ENCODE measurements at places on chromosomes 2 and 18.
A peak's percentile ranks its signal among the peaks of the same experiment; 100 is the strongest.

- DNase-seq = peak; percentile 79
These were observed 1.3 kb upstream of the CYP26B1 start for GRCh38 chr2:72148837-72149555.

DNA sequence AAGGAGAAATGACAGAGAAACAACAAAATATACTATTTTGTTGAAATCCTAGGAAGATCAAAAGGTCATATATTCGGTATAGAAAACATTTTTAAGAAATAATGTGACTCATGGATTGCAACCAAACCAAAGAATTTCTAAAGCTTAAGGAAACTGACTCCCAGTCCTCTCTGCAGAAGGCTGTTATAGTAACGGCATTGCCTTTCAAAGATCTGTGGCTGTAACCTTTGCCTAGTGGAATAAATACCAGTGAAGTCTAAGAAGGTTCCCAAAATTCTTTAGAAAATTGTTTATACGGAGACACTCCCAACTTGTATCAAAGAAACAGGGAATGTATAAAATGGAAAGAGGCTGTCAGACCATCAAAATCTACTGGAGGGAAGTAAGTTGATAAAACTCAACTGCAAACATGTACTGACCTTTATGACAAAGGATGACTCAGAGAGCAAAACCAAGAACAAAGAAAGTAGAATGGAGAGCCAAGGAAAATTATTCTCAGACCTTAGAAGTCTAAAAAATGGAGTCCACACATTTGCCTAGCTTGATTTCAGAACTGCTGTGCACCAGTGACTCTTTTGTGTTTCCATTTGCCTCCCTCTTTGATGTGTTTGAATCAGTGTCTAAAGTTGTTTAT lies 48.6 kb upstream of the FSIP2 start:
- no peak for DNase-seq

GRCh38 chr18:52933356-52933755 lies 593.4 kb downstream of the DCC start:
- DNase-seq = no peak

DNA sequence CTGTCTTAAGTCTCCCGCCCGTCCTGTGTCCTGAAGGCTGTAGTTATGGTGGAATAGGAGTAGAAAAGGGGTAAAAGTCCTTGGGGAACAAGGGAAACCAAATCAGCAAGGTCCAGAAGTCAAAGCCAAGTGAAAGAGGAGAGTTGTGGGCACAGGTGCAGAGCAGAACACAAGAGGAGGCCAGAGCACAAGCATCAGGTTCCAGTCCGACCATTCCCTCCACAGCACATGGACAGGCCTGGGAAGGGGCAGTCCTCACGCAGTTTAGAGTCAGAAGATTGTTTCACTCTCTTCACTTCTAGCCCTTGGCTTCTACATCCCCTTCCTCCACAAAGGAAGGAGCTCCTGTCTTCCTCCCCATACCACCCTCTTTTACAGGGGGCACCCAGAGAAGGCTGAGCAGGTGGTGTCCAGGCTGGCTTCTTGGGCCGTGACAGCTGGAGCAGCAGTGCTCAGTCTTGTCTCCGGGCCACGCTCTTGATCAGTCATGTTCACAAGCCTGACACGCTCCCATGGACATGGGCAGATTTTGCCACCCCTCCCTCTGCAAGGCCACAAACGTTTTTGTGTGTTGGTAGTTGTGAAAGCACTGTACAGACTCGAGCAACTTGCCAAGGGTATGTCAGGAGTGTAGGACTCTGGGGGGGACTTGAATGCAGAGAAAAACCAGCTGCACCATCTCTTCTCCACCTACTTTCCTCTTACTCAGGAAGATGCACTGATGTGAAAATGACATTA lies 138.5 kb upstream of the DAPL1 start:
- DNase-seq = no peak

DNA sequence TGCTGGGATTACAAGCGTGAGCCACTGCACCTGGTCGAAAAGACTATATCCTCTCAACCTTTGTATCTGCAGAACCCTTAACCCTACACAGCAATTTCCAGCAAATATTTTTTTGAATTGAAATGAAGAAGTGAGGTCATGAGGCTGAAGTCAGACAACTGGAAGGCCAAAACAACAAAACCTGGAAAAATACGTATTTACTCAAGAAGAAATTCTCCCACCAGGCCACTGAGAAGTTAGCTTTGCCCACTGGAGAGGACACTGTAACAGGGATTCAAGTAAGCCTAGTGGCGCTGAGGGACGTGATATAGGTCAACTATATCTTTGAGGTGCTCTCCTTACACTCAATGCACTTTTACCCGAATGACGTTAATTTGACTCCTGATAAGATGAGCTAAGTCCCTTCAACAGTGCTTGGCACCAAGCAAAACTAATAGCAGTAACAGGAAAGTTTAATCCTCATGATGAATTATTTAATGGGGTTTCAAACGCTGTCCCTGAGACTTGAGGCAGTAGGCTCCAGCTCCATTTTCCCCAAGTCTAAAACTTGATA lies 1.9 kb downstream of the HDLBP start:
- DNase-seq = no peak

GRCh38 chr2:23824777-23825212 lies 102.1 kb downstream of the ATAD2B start:
- no peak for DNase-seq

DNA sequence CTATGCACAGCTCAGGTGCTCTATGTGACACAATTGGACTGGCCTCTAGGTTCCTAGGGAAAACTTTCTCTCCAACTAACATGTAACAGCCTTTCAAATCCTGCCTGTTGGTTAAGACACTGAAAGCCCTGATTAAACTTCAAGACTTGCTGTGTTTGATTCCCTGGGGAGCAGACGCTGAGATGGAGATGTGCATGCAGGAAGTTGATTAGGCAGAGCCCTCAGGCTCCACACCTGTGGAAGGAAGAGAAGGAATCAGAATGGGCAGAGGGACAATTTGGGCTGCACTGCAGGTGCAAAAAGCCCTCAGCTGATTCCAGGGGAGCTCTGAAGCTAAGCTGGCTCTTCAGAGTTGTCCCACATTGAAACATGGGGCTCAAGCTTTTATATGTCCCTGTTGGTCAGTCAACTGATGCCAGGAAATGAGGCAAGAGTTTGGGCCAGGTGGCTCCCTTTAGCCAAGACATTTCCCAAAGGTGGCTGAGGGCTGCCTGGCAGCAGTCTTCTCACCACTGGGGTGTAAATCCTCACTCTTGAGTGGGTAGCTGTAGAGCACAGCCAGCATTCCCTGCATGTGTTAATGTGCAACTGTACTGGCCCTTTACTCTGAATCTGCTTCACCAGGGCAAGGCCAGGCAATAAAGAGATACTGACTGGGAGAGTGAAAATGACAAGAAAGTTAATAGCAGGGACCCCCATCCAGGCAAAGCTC lies 199.5 kb upstream of the DDX18 start:
- no peak for DNase-seq

DNA sequence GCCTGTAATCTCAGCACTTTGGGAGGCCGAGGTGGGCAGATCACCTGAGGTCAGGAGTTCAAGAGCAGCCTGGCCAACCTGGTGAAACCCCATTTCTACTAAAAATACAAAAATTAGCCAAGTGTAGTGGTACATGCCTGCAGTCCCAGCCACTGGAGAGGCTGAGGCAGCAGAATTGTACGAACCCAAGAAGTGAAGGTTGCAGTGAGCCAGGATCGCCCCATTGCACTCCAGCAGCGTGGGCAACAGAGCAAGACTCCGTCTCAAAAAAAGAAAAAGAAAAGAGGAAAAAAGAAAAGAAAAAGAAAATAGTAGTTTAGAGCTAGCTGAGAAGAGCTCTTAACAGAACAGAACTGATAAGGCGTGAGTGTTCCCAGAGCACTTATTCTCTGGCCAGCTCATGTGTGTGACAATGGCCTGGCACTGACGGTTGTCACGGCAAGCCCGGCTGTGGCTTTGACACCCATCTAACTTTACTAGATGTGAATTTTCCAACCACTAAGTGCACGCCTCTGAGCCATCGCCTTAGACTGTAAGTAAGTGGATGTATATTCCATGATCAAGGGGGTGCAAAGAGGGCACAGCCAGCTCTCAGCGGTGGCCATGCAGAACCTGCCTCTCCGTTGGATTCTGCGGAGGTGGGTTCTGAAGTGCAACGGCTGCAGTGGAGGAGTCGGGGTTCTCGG lies 80.0 kb downstream of the ZNF516 start:
- DNase-seq = no peak

DNA sequence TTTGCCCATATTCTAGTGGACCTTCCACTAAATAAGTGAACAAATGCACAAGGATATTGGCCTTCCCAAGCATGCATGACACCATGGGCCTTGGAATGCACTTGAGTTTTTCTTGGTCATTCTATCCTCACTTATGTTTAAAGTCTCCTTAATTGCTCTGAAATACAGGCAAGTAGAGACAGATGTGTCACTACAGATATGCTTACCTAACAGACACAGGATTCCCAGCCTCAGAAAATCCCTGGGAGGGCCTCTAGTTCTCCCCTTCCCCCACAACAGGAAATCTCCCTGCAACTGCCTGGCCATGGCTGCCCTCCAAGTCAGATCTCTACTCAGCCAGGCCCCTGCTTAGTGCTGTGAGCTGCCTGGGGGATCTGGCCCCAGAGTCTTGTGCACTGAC lies 445.2 kb downstream of the IRS1 start:
- DNase-seq = no peak

DNA sequence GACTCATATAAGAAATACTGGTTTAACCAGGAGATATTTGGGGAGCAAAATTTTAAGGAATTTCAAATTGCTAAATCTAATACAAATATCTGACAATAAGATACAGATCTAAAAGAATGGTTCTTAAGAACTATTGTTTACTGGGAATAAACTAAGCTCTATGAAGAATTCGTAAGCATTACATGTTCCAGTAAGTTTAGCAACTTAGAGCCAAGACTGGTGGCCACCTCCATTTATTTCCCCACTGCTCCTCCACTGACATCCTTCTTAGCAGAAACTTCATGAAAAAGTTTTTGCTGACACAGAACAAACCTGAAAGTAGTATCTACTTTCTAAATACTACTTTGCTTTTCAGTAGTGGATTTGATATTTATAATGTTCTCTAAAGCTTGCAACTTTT lies 83.0 kb downstream of the ACSL3 start:
- no peak for DNase-seq

DNA sequence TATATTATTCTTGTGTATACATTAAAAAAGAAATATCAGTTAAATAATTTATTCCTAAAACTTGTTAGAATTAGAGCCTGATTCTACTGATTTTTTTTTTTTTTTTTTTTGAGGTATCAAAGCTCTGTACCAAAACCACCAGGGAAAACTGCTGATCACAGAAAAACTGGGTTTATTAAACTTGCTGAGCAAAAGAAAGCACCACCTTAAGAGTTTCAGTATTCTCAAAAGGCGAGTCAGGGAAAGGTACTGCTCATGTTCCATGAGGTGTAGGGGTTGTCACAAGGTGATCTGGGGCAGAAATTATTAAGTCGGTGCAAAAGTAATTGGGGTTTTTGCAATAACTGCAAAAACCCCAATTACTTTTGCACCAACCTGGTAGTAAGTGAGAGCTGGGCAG lies 51.7 kb upstream of the KLF7 start:
- DNase-seq = no peak

DNA sequence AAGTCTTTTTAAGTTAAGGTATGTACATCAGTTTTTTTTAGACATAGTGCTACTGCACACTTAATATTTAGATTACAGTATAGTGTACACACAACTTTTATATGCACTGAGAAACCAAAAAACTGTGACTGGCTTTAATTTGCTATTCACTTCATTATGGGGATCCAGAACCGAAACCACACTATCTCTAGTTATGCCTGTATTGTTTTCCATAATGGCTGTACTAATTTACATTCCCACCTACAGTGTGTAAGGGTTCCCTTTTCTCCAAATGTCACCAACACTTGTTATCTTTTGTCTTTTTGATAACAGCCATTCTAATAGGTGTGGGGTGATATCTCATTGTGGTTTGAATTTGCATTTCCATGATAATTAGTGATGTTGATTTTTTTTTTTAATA lies 213.4 kb upstream of the CCDC150 start:
- DNase-seq = no peak

- no peak for DNase-seq
These were observed 99.7 kb downstream of the THNSL2 start for GRCh38 chr2:88269836-88270235.

GRCh38 chr2:74548900-74549826 lies 4.6 kb downstream of the LOXL3 start:
- DNase-seq = peak; percentile 84

- no peak for DNase-seq
These were observed 62.1 kb upstream of the XDH start for GRCh38 chr2:31476511-31477180.

GRCh38 chr2:69011611-69012157 lies 1.3 kb upstream of the ANTXR1 start:
- DNase-seq = no peak

DNA sequence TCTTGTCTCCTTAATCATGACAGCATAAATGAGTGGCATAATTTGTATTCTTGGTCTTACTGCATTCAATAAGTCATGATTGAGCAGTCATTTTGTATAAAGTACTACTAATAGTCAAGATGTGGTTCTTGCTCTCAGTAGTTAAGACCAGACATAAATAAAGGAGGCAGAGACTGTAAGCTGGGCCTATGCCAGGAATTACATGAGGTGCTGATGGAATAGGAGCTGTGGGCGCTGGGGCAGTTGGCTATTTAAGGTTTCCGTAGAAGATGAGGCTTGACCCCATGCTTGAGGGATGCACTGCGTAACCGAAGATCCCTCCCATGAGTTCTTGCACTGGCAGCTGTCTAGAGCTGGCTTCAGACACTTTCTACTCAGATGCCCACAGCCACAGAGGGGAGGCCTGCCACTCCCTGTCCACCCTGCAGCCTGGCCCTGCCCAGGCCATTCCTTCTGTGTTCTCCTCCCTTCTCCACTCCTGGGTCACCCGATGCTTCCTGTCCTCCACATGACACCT lies 150.9 kb upstream of the REV1 start:
- no peak for DNase-seq

All from spleen (tissue), 13 donors.